ENCODE measurements at places on chromosomes 4 and X.

GRCh38 chrX:107678957-107679740 lies 50.8 kb downstream of the PRPS1 start:
- peak; percentile 88 for DNase-seq

- DNase-seq = no peak
Observed at GRCh38 chrX:31350808-31351074, 278.9 kb upstream of the FTHL17 start.

- peak; percentile 87 for DNase-seq
Observed at GRCh38 chr4:174522183-174523024, at the start of gene HPGD. Gene HPGD (minus strand): TSS chr4:174522488. CDS start chr4:174522451, 37 bp downstream.

- DNase-seq = no peak
Observed at GRCh38 chrX:136272325-136272724, 21.1 kb upstream of the MAP7D3 start.

GRCh38 chr4:88022289-88022688 lies 14.9 kb downstream of the PKD2 start:
- no peak for DNase-seq

DNA sequence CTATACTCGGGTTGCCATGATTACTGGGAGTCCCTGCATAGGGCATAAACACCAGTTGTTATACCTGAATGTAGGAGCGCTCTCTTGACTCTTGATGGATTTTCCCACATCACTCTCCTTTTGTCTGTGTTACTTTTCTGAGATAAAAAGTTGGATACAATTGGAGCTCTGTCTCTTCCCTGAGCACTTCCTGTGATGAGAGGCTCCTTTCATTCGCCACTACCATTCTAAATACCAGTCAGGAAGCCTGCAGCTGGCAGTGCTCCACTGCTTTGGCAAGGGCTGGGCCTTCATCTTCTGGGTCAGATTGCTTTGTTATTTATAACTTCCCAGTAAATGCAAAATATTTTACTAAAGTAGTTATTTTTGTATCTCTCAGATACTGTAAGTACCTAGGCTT lies 13.9 kb downstream of the TCEANC start:
- no peak for DNase-seq

- no peak for DNase-seq
Observed at GRCh38 chrX:46140272-46140671, 404.9 kb downstream of the ZNF674 start.

DNA sequence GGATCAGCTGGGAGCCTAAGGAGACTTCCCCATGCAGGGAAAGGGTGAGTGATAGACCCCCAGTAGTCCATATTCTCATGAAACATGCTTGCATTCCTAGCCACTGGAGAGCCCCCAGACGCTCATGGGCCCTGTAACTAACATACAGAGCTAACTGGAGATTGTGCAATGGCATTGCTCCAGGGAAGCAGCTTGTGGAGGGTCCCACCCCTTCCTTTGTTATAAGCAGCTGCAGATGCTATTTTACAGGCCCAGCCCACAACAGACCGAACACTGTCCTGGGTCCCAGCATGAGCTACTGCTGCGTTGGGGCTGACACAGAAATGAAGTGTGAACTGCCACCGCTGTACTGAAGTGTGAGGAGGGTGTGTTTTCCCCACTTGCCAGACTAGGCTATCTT lies 1465.7 kb upstream of the DIAPH2 start:
- no peak for DNase-seq

GRCh38 chr4:128862608-128863311 lies 53.3 kb downstream of the JADE1 start:
- DNase-seq = peak; percentile 74

- no peak for DNase-seq
Observed at GRCh38 chr4:170102426-170102825, 12.7 kb upstream of the AADAT start.

- no peak for DNase-seq
Observed at GRCh38 chr4:26503427-26503826, 13.1 kb upstream of the CCKAR start.

DNA sequence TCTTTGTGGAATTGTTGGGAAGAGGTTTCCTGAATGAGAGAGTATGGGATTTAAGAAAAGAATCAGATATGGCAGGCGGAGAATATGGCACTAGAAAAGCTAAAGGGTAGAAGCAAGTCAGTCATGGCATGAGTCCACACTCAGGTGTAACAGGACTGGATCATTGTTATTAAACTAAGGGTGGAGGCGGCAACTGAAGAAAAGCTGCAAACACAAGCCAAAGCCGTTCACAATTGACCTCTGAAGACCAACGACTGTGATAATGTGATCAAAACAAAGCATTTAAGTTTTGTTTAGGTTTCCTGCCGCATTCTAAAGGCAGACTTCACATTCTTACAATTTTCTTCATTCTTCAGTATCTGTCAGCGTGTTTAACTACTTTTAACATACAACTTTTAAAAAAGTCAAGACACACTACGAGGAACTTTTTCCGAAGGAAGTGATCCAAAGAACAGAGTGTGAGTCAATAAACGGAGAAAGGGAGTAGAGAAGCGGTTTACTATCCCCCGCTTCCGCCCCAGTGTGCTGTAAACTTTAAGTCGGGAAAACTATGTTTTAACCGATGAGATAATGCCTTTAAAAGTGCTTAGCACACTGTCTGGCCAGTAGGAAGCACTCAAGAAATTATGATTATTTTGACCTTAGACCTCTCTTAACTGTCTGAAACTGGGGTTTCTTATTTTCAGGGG lies 909 bp upstream of the SLAIN2 start:
- DNase-seq = no peak

DNA sequence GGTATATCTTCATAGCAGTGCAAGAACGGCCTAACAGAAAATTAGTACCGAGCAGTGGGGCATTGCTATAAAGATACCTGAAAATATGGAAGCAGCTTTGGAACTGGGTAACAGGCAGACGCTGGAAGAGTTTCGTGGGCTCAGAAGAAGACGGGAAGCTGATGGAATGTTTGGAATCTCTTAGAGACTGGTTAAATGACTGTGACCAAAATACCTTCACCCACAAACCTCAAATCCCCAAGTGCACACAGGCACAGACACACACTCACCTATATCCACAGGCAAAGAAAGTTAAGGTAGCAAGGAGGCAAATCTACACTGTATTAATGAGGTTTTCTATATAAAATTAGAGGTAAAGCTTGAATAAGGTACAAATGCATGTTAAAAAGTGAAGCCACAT lies 14.6 kb upstream of the SPRY1 start:
- DNase-seq = no peak

- peak; percentile 54 for DNase-seq
Observed at GRCh38 chr4:7390906-7391636, 43.7 kb downstream of the PSAPL1 start.

GRCh38 chr4:40241941-40242340 lies 45.1 kb downstream of the RHOH start:
- no peak for DNase-seq

DNA sequence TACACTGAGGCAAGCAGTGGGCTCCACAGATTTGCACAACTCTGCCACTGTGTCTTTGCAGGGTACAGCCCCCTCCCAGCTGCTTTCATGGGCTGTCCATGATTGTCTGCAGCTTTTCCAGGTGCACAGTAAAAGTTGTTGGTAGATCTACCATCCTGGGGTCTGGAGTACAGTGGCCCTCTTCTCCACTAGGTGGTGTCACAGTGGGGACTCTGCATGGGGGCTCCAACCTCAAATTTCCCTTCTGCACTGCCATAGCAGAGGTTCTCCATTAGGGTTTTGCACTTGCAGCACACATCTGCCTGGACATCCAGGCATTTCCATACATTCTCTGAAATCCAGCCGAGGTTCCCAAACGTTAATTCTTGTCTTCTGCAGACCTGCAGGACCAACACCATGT lies 1002.3 kb downstream of the FAM133A start:
- no peak for DNase-seq

DNA sequence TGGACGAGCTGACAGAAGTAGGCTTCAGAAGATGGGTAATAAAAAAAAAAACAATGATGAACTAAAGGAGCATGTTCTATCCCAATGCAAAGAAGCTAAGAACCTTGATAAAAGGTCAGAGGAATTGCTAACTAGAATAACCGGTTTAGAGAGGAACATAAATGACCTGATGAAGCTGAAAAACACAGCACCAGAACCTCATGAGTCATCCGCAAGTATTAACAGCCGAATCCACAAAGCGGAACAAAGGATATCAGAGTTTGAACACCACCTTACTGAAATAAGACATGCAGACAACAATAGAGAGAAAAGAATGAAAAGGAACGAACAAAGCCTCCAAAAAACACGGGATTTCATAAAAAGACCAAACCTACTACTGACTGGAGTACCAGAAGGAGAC lies 10.5 kb downstream of the NELFA start:
- DNase-seq = no peak

DNA sequence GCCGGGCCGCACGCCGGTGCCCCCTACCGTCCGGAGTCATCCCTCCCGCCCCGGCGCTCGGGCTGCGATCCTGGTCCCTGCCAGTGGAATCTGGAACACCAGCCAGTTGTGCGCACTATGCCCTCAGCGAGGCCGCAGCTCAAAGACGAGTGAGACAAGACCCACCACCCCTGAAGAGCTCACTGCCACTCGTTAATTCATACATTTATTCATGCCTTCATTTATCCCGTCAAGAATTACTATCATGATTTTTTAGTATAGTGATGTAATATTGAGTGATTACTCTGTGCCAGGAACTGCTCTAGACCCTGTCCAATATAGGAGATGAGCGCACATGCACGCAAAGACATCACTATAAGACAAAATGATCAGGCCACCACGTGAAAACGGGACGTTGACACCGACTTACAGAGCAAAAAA lies 247 bp upstream of the PPA2 start:
- DNase-seq = no peak

- no peak for DNase-seq
Observed at GRCh38 chr4:23022032-23022431, 329.3 kb downstream of the GBA3 start.

DNA sequence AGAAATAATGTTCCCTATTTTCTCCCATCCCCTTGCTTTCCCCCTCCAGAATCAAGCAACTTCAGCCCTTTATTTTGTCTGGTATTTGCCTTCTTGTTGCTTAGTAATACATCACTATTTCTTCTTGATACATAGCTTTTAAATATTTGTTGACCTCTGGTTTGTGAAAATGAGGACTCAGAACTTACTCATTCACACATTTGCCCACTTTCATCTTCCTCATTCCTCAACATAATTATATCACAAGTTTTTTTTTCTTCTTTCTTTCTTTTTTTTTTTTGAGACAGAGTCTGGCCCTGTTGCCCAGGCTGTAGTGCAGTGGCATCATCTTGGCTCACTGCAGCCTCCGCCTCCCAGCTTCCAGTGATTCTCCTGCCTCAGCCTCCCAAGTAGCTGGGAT lies 28.9 kb upstream of the NDUFC1 start:
- DNase-seq = no peak

DNA sequence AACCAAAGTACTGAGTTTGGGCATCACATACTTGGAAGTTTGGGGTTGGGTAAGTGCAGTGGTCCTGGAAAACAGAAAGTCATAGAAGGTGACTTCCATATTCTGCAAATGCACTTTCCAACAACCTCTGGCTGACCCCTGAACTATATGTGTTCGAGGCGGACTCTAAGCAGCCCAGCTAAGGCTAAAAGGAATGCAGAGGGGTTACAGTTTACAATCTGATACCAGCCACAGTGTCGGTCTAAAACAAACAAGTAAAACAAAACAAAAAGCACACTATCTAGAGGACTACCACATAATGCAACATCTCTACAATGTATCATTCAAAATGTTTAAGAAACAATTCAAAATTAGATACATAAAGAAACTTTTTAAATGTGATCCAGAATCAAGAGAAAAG lies 185.6 kb downstream of the ADAMTS3 start:
- no peak for DNase-seq

DNA sequence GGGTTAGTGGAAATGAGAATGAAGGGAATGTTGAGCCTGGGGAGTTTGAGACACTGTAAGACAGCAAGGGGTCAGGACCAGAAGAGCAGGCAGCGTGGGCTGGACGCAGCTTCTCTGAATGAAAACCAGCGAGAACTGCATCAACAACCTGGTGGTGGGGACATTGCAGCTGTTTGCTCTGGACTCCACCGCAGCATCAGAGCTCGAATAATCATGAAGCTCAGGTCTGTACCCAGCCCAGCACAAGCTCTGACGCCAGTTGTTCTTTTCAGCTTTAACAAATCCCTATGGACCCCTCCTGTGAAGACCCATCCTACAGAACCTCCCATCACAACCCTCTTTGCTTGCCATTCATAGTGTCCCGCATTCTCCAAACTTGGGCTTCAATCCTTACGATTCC lies 106.8 kb upstream of the PNPLA4 start:
- DNase-seq = no peak

DNA sequence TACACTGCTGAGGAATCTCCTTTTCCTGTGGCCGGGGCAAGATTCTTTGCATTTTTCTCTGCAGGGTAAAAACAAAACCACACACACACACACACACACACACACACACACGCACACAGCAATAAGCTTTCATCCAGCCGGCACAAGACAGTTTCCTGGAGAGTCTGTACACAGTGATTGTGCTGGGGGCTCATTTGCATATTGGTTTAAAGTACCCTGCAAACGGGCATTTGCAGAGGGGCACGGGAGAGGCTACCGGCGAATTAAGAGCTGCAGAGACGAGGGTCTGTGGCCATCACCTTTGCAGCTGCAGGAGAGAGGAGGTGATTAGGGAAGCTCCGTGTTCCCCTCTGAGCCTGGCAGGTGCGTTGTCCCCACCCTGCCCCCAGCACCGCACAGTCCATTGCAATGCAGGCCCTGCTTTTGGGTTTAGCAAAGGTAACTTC lies 219.9 kb downstream of the SHOX start:
- DNase-seq = no peak

Measured in spleen (tissue), 13 donors.